Dorsolateral prefrontal cortex (tissue), 122 donors: ENCODE measurements at places on chromosomes 12 and 14. TPM values are rescaled to one million over a fixed set of nuclear protein-coding genes. Genes with fewer than 3 reads are reported as not detected.

The SSTR1 gene
- 10.2 TPM for total RNA-seq

The OTUB2 gene
- total RNA-seq: 4.6 TPM

The PRORP gene
- total RNA-seq: 24.2 TPM

The MORN3 gene
- total RNA-seq: 2.8 TPM

The COL2A1 gene
- not detected for total RNA-seq

The SERPINA5 gene
- 1.2 TPM for total RNA-seq

The RNU4-1 gene
- total RNA-seq: 446 TPM
